ENCODE measurements at places on chromosomes 7 and 10. TPM values are rescaled to one million over a fixed set of nuclear protein-coding genes. Genes with fewer than 3 reads are reported as not detected.

GRCh38 chr7:122056977-122057376 is 87.1 kb downstream of the AASS start:
- no peak overlapping the region for H3K4me3 ChIP-seq
- DNase-seq = no peak
- H3K27me3 ChIP-seq = peaks cover 1% of the 10 kb centered on the region
- no peak overlapping the region for H3K27ac ChIP-seq

Gene UPK3BL2
- 3.3 TPM for total RNA-seq

Gene CCL24
- not detected for total RNA-seq

GRCh38 chr10:5655121-5655520 is 11.3 kb downstream of the ASB13 start:
- H3K36me3 ChIP-seq = peaks cover 3% of the 10 kb centered on the region
- H3K27me3 ChIP-seq = no peaks in the 10 kb centered on the region
- H3K27ac ChIP-seq = no peak overlapping the region

DNA sequence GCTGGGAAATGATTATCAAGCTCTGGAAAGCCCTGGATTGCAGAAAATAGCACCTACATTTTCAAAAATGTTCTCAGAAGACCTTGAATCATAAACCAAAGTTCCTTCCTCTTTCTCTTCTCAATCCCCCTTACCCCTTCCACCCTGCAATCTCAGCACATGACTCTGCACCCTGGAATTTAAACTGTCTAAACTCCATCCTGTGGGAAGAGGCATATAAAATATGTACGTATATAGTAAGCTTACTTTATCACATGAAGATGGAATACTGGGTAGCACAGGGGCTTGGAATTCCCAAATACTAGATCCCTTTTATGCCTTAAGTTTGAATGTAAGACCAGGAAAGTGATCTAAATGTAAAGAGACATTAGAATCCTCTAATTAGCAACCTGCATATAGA is 7.7 kb downstream of the AGMO start:
- H3K27ac ChIP-seq = peak overlapping the region; percentile 76
- H3K4me3 ChIP-seq = no peak overlapping the region
- peaks cover 46% of the 10 kb centered on the region for H3K4me1 ChIP-seq
- H3K36me3 ChIP-seq = no peaks in the 10 kb centered on the region

- H3K4me1 ChIP-seq = peaks cover 50% of the 10 kb centered on the region
- H3K27ac ChIP-seq = no peak overlapping the region
- no peak for DNase-seq
These were observed 1.9 kb upstream of the CYP26A1 start for GRCh38 chr10:93071674-93072224.

DNA sequence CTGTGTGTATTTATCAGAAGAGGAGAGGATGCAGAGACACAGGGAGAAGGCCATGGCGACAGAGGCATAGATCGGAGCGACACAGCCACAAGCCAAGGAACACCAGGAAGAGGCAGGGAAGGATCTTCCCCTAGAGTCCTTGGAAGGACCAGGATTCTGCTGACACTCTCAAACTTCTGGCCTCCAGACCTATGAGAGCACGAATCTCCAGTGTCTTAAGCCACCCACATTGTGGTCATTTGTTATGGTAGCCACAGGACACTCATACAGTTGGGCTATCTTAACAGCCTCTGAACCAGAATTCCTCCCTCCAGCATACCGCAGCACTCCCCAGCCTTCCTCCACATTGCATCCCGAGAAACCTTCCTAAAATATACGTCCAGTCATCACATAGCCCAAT is 367.0 kb upstream of the MGMT start:
- no peak overlapping the region for H3K27ac ChIP-seq
- H3K4me1 ChIP-seq = peaks cover 59% of the 10 kb centered on the region
- H3K36me3 ChIP-seq = no peaks in the 10 kb centered on the region
- no peak for DNase-seq
- H3K4me3 ChIP-seq = no peak overlapping the region

- DNase-seq = no peak
- H3K36me3 ChIP-seq = no peaks in the 10 kb centered on the region
- no peak overlapping the region for H3K27ac ChIP-seq
- H3K4me3 ChIP-seq = no peak overlapping the region
These were observed 259.4 kb downstream of the CAMK1D start for GRCh38 chr10:12608761-12609160.

Gene SNX13
- total RNA-seq = 36.0 TPM
